ENCODE measurements at places on chromosomes 6 and 20.

DNA sequence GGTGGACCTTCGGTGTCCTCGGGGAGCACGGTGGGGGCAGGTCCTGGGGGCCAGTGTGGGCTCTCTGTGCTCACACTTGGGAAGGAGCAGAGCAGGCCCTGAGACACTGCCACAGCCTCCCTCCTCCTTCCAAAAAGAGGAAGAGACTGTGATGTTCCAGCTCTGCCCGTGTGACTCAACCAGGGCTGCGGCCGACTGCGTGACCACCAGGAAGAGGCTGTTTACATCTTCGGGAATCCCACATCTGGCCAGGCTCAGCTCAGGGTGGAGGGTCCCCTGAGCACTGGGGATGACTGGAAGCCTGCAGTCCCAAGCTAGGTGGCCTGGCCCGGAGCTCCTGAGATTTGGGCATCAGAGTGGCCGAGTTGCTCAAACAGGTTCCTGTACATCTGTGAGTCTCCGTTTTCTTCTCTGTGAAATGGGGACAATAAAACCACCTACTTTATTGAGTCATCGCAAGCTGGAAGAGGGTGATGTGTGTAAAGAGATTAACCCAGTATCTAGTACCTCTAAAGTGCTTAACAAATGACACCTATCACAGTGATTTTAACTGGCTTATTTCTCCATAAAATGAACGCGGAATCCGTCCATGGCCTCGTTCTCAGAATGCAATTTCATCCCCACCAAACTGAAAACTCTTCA is 242.1 kb downstream of the DLL1 start:
- no peak for DNase-seq

DNA sequence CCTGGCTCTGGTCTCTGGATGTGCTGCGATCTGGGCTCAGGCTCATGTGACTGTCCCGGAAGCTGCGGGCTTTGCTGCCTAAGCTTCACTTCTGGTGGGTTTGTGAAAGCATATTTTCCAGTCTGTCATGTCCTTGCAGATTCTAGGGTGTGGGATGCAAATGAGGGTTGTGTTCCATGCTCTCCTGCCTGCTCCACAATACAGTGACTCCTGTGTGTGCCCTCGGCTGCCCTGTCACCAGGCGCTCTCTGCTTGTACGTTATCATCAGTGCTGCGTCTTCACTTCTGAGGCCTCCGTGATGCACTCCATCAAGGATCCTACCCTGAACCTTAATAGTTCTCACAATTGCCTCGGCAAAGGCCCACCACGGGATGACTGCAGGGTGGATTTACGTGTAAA is 84.2 kb downstream of the TTLL2 start:
- DNase-seq, result no peak

DNA sequence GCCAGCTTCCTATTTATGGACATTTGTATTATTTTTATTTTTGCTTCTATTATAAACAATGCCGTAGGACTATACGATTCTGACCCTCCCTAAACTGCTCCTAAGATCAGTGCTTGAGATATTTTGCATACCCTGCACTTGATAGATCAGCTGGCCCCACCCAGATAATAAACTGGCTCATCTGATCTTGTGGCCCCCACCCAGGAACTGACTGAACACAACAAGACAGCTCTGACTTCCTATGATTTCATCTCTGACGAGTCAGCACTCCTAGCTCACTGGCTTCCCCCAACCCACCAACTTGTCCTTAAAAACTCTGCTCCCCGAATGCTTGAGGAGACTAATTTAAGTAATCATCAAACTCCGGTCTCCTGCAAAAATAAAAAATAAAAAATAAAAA is 34.9 kb upstream of the TFAP2A start:
- no peak for DNase-seq

DNA sequence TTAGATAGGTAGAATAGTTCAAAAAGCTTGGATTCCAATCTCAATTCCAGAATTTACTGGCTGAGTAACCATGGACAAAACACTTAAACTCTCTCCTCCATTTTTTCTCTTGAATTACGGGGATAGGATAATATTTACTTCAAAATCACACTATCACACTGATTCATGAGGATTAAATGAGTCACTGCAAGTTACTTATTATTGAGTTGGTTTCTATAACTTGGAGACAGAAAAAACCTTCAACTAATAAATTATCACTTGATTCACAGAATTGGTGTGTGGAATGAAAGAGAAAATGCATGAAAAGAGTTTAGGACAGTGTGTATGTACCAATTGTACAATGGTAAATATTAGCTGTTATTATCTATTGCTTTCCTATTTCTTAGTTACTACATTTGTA is 585.2 kb downstream of the PHF3 start:
- no peak for DNase-seq

- peak; percentile 67 for DNase-seq
These were observed 26.6 kb downstream of the RIN2 start for GRCh38 chr20:19784511-19785172.

- peak; percentile 85 for DNase-seq
These were observed at the start of gene MICA for GRCh38 chr6:31403283-31404060. Gene MICA (plus strand): TSS chr6:31403595. CDS start chr6:31403633, 38 bp downstream.

DNA sequence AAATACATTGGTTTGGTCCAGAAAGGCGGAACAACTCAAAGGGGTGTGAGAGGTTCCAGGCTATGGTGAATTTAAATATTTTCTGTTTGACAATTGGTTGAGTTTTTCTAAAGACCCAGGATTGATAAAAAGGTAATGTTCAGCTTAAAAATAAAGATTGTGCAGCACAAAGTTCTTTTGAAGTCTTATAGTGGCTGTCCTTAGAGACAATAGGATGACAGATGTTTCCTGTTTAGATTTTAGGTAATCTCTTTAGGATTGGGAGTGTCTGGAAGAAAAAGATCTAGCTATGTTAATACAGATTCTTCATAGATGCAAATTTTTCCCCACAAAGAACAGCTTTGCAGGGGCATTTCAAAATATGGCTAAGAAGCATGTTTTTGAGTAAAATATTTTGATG is 119.7 kb downstream of the GRIK2 start:
- DNase-seq, result no peak

GRCh38 chr6:72288592-72288991 is 333.3 kb upstream of the KCNQ5 start:
- no peak for DNase-seq

- no peak for DNase-seq
These were observed 159.3 kb downstream of the KIF6 start for GRCh38 chr6:39565956-39566355.

- no peak for DNase-seq
These were observed 73.1 kb downstream of the TPBG start for GRCh38 chr6:82436740-82437139.

- DNase-seq, result no peak
These were observed 47.1 kb upstream of the EDN3 start for GRCh38 chr20:59253325-59253724.

GRCh38 chr6:22059126-22059525 is 237.7 kb downstream of the PRL start:
- DNase-seq, result no peak

GRCh38 chr6:25387911-25388310 is 108.7 kb downstream of the CARMIL1 start:
- DNase-seq, result no peak

DNA sequence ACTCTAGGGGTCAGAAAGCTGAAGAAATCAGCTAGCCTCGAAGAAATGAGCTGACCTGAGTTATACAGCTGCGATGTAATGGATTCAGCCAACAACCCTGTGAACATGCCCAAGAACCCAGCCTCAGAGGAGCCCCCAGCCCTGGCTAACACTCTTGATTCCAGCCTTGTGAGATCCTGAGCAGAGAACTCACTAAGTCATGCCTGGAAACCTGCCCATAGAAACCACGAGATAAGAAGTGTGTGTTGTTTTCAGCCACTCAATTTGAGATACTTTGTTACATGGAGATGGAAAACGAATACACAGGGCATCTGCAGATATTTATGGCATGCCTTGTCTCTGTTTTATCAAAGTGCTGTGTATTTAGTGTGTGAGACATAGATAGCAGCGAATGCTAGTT is 265.2 kb downstream of the QKI start:
- no peak for DNase-seq

GRCh38 chr20:54173653-54174456 is at the start of gene CYP24A1:
Gene CYP24A1 (minus strand): TSS chr20:54173986. CDS start chr20:54173579, 407 bp downstream.
- no peak for DNase-seq

GRCh38 chr6:16345449-16346330 is 107.3 kb downstream of the GMPR start:
- no peak for DNase-seq

- DNase-seq, result peak; percentile 8
These were observed 396.1 kb downstream of the PLCB1 start for GRCh38 chr20:8527998-8528723.

DNA sequence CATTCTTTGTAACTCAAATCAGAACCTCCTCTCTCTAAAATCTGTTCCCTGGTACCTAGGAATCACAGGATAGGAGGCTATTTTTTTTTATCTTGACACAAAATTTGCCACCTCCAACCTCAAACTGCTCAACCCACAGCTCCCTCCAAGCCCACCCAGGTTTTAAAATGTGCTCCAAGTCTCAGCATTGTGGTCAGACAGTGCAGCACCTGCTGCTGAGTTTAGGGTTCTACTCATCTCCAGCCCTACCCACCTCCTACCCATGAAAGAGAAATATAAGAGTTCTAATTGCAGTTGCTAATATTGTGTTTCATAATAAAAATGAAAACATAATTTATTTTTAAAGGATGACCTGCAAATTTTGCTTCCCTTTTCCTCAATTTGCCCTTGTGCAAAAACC is 496.5 kb downstream of the MAFB start:
- DNase-seq, result no peak

DNA sequence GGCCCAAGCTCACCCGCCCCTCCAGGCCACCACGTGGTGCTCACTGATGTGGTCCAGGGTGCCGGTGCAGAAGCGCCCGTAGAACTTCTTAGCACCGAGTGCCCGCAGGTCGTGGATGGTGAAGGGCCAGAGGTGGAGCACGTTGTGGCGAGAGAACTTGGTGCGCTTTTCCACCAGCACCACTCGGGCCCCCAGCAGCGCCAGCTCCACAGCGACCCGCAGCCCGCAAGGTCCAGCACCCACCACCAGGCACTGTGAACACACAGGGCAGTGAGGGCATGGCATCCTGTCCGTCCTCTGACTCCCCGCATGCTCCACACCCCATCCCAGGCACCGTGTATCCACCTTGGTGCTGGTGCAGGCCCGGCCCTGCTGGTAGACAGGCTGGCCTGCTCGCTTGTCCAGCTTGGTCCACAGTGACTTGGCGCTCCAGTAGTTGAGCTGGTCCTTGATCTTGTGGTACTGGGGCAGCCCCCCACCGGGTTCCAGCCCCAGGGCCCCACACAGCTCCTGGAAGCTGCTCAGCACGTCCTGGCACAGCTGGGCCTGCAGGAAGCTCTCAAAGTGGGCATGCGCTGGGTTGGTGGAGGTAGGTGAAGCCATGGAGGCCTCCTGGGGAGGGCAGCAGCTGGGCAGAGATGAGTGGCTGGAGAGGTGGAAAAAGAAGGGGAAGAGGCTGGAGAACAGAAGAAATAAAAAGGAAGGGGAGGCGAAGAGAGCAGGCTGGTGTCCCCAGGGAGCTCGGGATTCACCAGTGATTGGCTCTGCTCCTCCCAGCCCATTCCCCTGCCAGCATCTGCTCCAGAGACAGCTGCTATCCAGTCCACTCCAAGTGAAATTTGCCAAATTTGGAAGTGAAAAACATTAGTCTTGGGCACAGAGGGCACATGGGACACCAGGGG is 1.7 kb downstream of the MICAL1 start:
- no peak for DNase-seq

- DNase-seq, result no peak
These were observed 184.7 kb downstream of the CDH4 start for GRCh38 chr20:61436667-61437279.

GRCh38 chr6:86500035-86500434 is 437.3 kb upstream of the HTR1E start:
- DNase-seq, result no peak

DNA sequence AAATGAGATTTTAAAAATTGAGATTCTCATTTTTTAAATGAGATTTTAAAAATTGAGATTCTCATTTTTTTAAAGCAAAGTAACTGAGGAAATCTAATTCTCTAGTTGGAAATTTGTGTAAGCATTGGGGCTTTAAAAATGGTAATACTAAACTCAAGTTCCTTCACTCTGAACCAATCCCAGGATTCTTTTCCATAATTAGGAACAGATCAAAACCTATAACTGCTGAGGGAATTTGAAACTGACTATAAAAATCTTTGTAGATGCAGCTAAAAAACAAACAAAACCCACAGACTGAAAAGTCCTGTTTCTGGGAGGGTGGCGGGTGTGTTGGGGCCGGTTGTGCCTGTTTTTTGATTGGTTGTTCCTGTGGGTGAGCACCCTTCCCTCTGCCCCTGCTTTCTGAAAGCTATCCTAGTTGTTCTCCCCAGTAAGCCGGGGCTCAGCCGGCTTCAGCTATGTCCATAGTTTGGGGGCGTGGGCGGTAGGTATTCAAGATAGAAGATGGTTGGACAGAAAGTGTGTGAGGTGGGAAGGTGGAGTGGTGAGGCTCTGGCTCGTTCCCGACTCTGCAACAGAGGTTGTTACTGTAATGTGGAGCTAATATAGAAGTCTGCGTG is 49.3 kb downstream of the GFRA4 start:
- no peak for DNase-seq

- DNase-seq, result no peak
These were observed 11.7 kb downstream of the TBPL1 start for GRCh38 chr6:133964702-133965101.

DNA sequence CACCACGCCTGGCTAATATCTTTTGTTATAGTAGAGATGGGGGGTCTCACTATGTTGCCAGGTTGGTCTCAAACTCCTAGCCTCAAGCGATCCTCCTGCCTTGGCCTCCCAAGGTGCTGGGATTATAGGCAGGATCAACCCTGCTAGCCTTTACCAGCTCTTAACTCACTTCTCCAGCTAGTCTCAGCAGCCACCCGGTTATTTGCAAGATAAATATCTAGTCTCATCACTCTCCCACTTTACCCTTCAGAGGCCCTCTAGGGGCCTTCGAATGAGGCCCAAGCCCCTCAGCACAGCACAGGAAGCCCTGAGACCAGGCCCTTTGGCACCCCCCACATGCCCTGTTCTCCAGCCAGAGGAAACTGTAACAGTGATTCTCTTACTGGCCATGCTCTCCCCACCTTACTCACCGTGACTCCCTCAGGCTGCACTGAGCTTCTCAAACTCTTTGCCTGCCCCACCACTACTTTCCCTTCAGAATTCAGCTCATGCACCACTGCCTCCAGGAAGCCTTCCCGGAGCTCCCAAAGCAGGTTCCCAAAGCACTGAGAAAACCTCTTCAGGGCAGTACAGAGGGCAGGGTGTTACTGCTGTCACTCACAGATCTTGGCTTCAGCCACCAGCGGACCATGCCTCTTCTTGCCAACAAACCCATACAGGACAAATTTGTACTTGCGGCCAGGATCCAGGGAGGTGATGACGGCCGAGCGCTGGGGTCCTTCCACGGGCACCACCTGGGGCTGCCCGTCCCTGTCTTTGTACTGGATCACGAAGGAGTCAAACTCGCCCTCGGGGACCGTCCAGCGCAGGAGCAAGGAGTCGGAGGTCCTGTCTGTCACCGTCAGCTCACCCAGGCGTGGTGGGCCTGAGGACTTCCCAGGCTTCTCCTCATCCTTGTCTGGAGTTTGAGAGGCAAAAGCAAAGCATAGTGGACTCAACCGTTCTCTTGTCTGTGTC is 25.0 kb downstream of the TNXB start:
- no peak for DNase-seq

GRCh38 chr6:56521454-56521853 is 121.2 kb downstream of the DST start:
- DNase-seq, result no peak
